ENCODE measurements at places on chromosomes 7 and 10.
A peak's percentile ranks its signal among the peaks of the same experiment; 100 is the strongest.

GRCh38 chr10:86359111-86359510 lies 7.5 kb downstream of the GRID1 start:
- no peak for DNase-seq

DNA sequence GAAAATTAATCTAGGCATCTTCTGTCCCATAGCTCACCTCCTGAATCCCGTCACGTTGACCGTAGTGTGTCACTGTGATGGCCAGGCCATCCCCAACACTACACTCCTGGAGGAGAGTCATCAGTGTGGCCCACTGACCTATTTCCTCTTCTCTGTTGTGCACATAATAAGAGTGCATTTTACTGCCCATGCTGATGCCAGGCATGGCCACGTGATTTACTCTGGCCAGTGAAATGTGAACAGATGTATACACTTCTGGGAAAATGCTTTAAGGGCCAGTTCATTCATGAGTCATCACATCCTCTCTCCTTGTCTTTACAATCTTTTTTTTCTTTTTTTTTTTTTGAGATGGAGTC lies 101.9 kb upstream of the PIP4K2A start:
- DNase-seq, result peak; percentile 56

- DNase-seq, result peak; percentile 65
Observed at GRCh38 chr10:76285012-76285411, 853.6 kb downstream of the LRMDA start.

GRCh38 chr10:29895456-29895855 lies 163.9 kb downstream of the JCAD start:
- DNase-seq, result peak; percentile 88

- DNase-seq, result peak; percentile 76
Observed at GRCh38 chr10:86971232-86971991, 3.1 kb downstream of the ADIRF start.
